ENCODE measurements at places on chromosomes 4 and X. TPM values are rescaled to one million over a fixed set of nuclear protein-coding genes. Genes with fewer than 3 reads are reported as not detected.

Gene IRS4
- not detected for polyA plus RNA-seq

DNA sequence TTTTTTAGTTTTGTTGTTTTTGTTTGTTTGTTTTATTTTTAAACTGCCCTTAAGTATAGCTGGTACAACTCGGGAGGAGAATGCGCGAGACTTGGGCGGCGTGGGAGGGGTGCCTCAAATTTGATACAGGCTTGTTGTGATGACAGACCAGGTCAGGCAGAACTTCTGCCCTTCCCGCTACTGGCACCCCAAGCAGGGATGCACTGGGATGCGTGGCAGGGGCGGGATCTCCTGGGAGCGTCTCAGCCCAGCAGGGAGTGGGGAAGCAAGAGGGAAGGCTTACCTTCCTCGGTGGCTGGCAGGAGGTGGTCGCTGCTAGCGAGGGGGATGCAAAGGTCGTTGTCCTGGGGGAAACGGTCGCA, 851 bp downstream of the SFRP2 start:
- DNase-seq: no peak

DNA sequence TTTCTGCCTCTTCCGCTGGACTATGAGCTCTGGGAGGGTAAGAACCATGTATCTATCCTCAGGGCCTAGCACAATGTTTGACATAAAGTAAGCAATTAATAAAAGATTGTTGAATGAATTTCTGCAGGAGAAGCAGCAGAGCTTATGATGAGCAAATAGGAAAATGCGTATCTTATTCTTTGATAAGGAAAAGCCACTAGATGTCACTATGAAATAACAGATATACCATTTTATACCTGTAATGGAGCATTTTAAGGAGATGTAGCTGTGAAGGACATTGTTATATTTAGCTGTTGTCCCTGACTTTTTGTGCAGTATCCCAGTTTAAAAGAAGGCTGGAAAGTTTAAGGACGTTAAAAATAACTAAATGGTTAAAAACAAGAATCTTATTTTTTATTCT, 147.2 kb upstream of the MBNL3 start:
- DNase-seq: no peak

DNA sequence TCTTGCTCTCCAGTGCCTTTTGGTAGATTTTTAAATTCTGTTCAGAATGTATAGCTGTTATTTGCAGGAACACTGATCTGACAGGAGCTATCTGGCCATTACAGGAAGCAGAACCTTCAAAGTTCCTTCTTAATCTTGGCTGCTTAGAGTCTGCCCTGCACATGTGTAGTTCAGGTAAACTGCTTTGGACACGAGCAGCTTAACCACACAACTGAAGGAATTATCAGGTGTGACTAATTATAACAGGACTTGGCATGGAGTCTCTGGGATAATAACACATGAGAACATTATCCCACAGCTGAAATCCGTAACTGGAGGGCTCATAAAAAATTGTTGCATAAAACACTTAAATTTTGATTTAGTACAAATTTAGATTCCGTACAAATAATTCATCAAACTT, 11.6 kb upstream of the ING2 start:
- no peak for DNase-seq
